HL-60 (cell line): ENCODE measurements at places on chromosomes 1 and 21.
A peak's percentile ranks its signal among the peaks of the same experiment; 100 is the strongest.

GRCh38 chr1:89311757-89312156 is 39.1 kb upstream of the GBP5 start:
- peak; percentile 30 for DNase-seq

GRCh38 chr1:236534151-236534651 is 10.4 kb downstream of the LGALS8 start:
- DNase-seq, result no peak

- no peak for DNase-seq
These were observed 1.1 kb upstream of the ABCD3 start for GRCh38 chr1:94416901-94417727.

GRCh38 chr1:161681879-161682278 is 18.9 kb downstream of the FCGR2B start:
- DNase-seq, result no peak

GRCh38 chr21:25572861-25573310 is 34.4 kb downstream of the MRPL39 start:
- no peak for DNase-seq

- no peak for DNase-seq
These were observed at the start of gene OLFM3 for GRCh38 chr1:101996825-101997465. TSS of gene OLFM3 (minus strand) at chr1:101996926.

DNA sequence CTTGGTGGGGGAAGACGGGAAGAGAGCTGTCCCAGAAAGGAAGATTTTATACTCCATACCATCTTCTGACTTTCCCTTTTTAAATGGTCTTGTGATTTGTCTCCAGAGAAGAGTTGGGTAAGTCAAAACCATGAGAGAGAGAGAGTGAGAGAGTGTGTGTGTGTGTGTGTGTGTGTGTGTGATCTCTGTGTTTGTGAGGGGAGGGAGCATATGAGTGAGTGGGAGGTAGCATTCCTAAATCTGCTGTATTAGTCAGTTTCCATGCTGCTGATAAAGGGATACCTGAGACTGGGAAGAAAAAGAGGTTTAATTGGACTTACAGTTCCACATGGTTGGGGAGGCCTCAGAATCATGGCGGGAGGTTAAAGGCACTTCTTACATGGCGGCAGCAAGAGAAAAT is 102.0 kb upstream of the VANGL1 start:
- no peak for DNase-seq

GRCh38 chr1:157948312-157949073 is 45.0 kb upstream of the KIRREL1 start:
- DNase-seq, result peak; percentile 60

- DNase-seq, result no peak
These were observed 46.5 kb downstream of the RAP1GAP start for GRCh38 chr1:21622466-21623315.

GRCh38 chr1:108560189-108560873 is 431 bp downstream of the EEIG2 start:
- DNase-seq, result no peak

DNA sequence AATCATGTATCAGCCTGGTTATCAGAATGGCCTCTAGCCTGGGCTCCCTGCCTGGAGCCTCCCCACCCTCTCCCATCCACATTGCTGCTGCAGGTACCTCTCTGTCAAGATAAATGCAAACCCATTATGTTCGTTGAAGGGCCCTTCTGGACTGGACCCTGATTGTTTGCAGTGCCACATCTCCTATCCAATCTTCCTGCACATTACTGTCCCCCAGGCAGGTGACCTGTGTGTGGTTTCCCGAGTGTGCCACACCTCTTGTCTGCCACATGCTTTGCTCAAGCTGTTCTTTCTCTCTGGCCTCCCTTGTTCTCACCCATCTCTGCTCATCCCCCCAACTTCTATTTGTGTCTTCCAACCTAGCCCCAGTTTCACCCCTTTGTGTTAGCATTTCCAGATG is 32.4 kb downstream of the IER5 start:
- DNase-seq, result no peak

DNA sequence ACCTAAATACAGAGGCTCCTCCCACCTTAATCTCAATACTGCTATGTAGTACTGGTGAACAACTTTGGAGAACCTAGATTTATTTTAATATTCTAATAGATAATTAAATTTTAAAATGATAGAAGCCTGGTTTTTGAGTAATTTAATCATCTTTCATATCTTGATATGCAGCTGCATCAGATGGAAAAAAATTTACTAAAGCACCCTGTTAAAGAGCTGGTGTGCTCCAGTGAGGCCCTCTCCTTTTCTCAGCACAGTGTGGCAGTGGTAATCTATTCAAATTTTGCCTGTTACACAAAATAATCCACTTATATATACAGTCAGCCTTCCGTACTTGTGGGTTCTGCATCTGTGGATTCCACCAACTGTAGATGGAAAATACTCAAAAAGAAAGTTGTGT is 82.8 kb downstream of the LRRC8C start:
- no peak for DNase-seq

DNA sequence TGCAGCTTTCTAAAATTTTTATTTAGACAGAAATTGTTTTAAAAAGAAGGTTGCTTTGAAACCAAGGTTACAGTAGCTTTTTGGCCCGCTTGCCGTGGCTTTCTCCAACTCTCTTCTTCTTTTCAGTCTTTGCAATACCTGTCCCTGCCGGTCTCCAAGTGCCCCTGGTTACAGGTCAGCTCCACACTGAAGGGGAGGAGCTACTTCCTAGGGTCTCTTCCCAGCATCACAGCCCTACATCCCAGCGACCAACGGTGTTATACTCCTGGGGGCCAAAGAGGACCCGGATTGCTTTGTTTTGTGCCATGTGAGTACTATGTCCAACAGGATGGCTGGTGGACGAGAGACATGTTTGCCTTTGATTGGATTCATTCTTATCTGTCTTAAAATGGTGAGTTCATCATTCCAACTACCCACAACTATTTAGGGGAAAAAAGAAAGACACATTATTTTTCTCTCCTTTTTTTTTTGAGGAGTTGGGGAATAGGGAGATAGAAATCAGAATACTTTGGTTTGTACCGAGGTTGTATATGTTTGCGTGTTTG is at the start of gene FNDC7:
FNDC7 (plus strand) TSS at position 303 of the 545 bp plus-strand sequence; CDS start at position 329, 26 bp downstream.
- no peak for DNase-seq

DNA sequence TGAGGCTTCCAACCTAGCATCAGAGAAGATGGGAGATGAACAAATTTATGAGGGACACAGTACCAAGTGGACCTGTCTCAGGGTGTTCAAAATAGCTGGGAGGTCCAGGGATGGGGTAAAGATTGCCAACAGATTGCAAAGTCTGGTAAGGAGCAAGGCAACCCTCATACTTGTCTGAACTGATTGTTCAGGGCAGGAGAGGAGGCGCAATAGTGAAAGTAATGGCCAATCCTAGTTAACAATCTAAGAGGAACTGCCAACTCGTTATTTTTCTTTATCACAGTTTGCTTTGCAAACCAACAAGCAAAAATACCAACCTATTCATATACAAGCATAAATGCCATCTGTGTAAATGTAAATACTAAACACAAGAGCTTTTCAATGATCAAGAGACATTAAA is 78.4 kb upstream of the S1PR1 start:
- DNase-seq, result no peak

- peak; percentile 95 for DNase-seq
These were observed at the start of gene NECAP2 for GRCh38 chr1:16440470-16441281. TSS of gene NECAP2 (plus strand) at chr1:16440724. CDS start at chr1:16440762, 38 bp downstream.

DNA sequence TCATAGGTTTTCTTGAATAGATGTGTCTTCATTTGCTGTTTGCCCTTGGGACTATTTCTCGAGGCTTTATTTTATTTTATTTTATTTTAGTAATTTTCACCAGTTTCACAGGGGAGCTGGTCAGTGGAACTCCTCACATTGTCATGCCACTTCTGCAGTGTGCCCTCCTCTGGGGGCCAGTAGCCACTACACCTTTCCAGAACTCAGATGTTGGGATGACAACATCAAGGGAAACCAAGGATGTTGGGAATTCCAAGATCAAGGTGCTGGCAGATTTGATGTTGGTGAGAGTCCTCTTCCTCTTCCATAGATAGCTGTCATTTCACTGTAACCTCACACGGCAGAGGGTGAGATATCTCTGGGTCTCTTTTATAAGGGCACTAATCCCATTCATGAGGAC is 35.5 kb downstream of the SLC26A9 start:
- no peak for DNase-seq

DNA sequence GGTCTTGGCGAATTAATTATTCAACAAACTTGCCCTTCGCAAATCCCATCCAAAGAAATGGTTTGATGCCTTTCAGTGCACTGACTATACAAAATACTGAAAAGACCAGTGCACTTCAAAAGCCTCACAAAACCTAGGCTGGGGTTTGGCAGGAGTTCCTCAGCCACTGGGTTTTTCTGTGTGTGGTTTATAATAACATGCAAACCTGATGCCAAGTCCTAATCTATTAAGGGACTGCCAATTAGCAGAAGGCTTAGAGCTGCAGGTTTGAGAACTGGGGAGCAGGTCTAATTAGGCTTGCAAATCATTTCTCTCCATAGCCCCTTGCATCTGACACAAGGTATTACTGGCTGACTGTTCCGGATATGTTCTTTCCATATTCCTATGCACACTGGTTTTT is 27.7 kb downstream of the PLPP3 start:
- no peak for DNase-seq

DNA sequence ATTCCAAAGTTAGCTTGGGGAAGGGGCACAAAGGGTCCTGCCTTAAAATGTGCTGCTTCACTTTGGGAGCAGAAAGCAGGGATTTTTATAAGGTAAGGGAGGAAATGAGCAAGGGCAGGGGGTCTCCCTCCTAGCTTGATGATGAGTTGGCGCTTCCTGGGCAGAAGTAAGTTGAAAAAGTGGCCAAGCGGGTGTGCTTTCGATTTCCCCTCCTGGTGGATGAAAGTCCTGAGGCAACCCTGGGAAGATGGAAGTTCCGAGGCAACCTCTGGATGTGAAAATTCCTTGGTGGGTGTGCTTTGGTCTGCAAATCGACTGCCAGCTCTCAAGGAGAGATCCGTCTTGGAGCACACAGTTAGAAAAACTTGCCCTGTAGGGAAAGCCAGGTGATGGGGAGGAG is 41.7 kb upstream of the CD2 start:
- no peak for DNase-seq

DNA sequence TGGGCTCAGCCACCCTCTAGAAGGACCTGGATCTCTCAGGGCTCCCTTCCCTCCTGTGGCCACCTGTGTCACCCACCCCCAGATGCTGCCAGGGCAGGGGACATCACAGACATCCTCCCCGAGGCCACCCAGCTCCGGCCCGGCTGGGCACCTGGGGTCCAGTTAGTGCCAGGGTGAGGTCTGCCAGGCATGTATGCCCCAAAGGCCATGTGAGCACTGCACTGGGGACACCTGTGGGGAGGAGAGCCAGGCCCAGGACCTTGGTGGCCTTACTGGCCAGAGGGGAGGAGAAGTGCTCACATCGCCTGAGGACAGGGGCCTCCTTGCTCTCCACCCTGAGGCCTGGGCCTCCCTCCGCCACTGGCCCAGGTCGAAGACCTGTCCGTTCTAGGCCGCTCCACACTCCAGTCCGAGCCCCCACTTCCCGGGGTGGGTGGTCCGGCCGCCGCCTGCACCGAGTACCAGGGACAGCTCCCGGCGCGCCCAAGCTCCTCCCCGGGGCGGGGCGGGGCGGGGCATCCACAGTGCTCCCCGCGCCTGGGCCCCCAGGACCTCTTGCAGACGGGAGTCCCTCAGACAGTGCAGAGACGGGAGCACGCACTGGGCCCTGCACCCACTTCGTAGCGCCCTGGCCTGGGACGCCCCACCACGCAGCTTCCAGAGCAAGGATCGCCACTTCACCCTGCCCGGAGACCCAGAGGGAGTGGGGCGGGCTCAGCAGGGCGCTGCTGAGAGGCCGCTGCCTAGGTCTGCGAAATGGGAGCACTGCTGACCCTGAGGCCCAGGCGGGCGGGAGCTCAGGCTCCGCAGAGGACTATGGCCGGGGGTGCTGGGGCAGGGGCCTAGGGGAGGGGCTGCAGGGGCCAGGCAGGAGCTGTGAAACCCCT is 34.3 kb upstream of the CCDC27 start:
- DNase-seq, result peak; percentile 43

- DNase-seq, result peak; percentile 98
These were observed 4.7 kb downstream of the LAX1 start for GRCh38 chr1:203769505-203770343.

DNA sequence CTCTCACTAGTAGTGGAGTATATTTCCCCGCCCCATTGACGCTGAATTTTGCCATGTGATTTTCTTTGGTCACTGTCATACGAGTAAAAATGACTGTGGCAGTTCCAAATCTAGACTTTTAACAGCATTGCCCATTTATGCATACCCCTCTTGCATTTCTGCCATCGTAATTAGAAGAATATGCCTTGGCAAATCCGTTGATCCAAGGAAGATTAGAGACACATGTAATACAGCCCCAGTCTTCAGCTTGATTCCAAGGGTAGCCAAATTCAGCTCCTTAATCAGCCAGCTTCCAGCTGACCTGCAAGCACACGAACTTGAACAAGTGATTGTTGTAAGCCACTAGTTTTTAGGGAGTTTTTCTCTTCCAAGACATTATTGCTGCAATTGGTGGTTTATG is 290.3 kb upstream of the ADAMTS5 start:
- DNase-seq, result no peak

GRCh38 chr1:175865041-175865766 is 121.8 kb upstream of the TNR start:
- DNase-seq, result no peak

DNA sequence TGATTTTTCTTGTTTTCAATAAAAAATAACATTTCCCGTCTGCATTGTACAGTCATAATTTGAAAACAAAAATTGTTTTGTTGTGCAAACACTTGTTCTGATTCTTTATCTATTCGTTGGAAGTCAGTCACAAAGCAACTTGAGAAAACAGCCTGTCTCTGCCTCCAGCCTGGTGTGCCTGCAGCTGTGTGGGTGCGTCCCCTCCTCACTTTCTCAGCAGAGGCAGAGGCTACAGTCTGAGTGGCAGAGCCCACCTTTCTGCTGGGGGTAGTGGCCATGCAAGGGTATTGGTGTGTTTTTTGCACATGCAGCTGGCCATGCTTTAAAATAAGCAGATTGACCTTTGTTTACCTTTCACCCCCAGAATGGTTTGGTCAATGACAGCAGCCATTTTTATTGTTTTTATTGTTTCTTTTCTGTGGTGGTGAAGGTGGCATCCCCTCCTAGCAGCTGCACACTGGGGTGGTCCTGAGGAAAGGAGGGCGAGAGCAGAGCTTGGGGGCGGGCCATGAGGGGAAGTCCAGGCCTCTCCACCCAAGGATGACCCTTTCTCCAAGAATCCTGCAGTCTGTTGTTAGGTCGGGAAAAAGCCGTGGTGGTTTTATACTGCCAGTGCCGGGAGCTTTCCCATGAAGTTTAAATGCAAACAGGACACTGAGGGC is 159.6 kb downstream of the PCBP3 start:
- DNase-seq, result no peak

DNA sequence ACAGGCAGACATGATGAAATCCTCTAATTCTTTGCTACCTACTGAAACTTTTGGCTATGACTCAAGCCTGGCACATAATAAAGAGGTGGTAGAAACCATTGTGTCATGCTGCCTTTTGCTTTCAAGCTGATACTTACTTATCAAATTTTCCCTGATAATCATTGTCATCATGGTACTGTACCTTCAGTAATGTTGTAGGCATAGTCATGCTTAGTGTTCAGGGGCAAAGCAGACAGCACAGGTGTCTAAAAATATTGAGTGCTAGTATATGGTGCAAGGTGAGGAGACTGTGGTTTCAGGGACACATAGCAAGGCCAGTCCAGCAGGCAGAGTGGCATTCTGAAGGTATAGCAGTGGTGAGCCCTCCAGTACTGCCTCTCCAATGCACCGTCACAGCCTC is 226.9 kb upstream of the DEPDC1 start:
- no peak for DNase-seq
